ENCODE measurements at places on chromosomes 1 and 21.

DNA sequence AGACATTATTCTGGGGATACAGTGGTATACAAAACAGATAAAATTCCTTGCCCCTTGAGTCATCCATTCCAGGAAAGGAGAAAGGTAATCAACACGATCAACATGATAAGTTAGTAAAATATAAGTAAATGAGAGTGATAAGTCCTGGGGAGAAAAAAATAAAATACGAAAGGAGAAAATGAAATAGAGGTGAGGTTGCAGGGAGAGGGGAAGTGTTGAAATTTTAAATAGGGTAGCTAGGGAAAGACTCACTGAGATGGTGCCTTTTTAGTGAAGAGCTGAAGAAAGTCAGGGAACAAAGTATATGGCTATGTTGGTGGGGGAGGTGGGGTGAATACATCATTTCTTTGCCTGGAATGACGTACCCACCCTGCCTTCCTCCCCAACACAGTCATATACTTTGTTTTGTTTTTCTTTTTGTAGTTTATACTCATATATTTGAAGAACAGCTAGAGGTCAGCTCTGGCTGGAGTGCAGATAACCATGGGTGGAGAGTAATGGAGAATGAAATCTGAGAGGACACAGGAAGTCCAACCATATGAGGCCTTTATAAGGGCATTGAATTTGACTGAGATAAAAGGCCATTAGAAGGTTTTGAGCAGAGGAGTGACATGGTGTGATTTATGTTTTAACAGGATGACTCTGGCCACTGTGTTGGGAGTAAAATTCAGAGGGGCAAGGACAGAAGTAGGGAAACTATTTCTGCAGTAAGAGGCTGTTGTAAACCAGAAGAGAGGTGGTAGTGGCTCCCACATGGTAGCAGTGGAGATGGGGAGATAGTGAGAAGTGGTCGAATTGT is 54.8 kb downstream of the OSBPL9 start:
- no peak for DNase-seq

- no peak for DNase-seq
Observed at GRCh38 chr1:172269084-172269483, 151.4 kb upstream of the C1orf105 start.

GRCh38 chr1:243407284-243408018 is 151.6 kb downstream of the SDCCAG8 start:
- DNase-seq: no peak

GRCh38 chr1:232854798-232855159 is 49.6 kb downstream of the MAP10 start:
- DNase-seq: no peak

GRCh38 chr1:110233861-110234260 is 23.7 kb downstream of the KCNC4 start:
- no peak for DNase-seq

- no peak for DNase-seq
Observed at GRCh38 chr21:16243396-16243795, 513.6 kb downstream of the USP25 start.

DNA sequence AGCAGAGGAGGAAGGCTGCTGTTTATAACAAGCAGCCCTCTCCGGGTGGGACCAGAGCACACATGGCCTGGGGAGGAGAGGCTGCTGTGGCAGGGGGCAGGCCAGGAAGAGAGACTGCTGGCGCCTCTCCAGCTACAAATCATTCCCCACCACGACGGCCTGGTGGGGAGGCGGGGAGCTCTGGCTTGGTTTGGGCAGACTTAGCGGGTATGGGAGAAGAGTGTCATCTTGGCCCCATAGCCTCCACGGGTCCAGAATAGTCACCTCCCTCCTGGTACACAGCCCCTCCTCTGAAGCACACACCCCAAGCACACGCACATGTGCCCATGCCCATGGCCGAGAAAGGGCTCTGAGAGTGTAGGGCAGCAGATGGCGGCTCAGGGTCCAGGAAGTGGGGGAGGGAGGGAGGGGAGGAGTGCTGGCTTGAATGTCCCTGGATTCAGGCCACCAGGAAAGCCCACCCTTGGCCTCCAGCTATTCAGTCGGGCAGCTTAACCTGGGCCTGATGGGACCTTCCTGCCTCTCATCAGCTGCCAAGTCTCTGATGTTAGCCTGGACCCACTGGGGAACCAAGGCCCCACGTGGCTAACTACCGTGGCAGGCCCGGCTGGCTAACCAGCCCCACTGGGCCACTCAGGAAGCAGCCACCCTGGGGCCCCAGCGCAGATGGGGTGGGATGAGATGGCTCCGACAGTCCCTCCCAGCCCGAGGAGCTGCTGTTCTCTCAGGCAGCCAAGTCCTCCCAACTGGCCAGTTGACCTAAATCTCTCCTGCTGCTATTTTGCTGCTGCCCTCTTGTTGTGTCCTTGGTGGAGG is 10.9 kb downstream of the LRP8 start:
- no peak for DNase-seq

- no peak for DNase-seq
Observed at GRCh38 chr1:1020415-1021009, 592 bp downstream of the AGRN start.

DNA sequence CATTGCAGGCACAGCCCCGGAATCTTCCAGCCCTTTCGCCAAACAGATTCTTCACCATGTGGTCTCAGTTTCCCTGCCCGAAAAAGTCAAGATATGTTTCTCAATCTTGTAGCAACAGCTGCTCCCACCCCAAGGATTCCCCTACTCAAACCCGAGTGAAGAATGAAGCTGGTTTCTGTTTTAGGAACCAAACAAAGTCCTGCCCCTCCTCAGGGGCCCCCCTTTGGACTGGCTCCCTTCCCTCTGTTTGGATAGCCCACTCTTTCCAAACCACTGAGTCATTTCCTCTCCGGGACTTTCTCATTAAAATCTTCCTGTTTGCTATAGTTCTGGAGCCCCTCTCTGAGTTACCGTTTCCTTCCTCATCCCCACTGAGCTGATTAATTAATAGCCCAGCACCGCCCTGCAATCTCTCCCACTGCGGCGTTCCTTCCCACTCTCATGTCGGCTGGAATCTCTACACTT is 100.9 kb downstream of the TSEN15 start:
- no peak for DNase-seq

DNA sequence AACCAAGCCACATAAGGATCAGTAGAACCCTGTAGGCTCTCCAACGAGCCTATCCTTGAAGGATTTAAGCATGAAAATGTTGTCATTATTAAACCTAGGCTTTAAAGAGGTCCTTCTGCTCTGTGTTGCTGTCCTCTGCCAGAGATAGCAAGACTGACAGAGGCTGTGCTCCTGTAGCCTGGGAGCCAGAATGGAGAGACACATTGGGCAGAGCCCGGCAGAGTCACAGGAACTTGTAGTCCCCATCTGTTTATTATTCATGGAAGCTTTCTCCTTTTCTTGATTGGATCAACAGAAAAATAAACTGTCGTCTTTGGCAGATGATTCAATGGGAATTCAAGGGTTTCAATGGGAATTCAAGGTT is 19.2 kb upstream of the SLAMF1 start:
- DNase-seq: no peak

DNA sequence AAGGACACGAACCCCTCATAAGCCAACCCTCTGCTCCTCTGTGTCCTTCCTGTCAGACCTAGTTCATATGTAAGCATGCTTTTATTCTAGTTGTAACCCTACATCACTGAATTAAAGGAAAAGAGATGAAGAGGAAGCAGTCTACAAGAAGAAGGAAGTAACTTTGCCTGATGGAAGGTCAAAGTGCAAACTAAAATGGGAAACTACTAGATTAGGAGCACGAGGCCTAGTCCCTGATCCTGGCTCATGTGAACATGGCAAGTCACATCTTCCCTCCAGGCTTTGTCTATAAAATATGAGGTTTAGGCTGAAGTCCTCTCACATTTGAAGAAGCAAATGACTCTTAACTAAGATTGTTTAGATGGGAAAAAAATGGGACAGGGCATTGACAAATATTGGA is 13.2 kb downstream of the ZMYND12 start:
- DNase-seq: no peak

- no peak for DNase-seq
Observed at GRCh38 chr1:170067253-170067819, 7.2 kb downstream of the KIFAP3 start.

DNA sequence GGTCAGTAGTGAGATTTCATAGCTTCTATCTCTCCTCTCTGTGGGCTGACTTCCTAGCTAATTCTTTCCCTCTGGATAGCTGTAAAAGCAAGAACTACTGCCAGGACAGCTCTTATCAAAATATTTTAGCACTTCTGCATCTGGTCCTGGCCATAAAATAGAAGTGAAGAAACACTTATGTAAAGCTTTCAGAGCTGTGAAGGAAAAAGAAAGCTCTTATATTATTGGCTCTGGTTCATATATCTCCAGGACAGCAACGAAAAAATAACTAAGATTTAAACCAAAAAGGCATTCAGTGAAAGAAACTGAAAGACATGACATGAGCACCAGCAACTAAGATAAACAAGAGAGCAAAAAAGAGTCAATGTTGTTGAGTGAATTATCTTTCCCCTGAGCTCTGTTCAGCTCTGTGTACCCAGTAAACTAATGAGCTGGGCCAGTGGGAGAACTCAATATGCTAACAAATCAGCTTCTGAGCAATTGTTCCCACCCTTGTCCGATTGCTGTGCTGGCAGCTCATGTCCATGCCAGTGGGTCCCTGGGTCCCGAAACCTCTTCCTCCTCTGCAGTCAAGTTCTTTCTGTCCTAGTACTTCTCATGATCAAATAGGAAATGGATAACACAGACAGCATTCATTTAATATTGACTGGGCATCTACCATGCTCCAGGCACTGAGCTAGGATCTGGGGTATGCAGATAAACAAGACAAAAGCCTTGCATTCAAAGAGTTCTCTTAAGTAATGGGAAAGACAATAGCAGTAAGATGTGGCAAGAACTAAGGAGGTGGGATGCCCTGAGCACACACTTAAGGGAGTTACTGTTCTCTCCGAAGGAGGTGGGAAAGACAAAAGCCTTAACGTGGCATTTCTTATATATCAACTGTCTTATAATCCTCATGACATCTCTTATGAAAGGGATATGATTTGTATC is 45.3 kb upstream of the MAN1A2 start:
- no peak for DNase-seq

- no peak for DNase-seq
Observed at GRCh38 chr1:46557403-46557802, 6.0 kb upstream of the KNCN start.

DNA sequence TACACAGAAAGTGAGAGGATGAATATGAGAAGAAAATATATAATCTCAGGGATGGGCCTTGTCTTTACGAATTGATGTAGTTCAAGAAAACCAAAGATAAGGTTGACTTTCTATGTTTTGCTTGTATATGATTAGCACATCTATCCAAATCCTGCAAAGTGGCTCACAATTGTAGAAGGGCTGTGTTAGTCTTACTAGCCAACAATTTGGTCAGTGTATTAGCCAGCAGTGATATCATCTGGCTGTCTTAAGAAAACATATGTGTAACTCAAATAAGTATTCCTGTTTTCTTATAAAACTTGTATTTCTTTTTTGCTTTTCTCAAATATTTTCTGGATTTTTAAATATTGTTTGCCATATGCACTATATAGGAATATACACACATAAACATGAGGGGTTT is 5.5 kb downstream of the SDCCAG8 start:
- no peak for DNase-seq

GRCh38 chr1:71511505-71511904 is 430.7 kb upstream of the ZRANB2 start:
- no peak for DNase-seq

- DNase-seq: no peak
Observed at GRCh38 chr1:26719205-26719604, 23.4 kb downstream of the ARID1A start.

DNA sequence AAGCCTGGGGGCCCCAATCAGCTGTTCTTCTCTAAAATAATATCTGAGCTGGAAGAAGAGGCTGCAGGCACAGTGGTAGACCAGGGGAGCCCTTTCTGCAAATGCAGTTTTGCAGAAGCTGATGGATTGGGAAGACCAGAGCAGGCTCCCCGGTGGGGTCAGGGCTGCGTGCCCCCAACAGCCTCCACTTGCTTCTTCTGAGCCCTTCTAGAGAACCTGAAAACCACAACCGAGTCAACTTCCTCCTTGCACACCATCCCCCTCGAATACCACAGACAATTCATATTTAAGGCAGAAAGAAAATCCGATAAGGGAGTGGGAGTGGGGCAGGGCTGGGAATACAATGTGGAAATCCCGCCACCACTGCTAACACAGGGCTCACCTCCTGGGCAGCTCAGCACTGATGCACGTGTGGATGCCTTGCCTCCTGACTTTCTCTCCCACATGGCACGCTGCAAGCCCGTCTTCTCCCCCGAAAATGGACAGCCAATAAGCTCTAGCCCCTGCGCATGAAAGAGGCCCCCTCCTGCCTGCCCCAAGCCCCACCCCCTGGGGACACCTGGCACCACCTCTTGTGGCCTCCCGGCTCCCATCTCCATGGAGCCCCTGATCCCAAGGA is 25.4 kb upstream of the ALDH4A1 start:
- peak; percentile 24 for DNase-seq

DNA sequence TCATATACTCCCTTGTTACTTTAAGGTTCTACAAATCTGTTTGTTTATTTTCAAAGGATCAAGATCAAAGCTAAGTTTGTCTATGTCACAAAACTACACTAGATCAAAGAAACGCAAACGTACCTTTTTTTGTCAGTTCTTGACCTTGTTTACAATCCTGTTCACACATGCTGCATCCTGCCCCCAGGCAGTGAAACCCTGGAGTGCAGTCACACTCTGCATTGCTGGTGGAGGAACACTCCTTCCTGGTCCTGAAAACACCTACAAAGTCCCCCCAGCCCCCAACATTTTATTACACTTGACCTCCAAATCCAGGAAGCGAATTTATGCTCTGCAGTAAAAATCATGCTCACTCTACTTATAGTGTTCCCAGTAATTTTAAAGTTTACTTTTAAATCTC is 2.6 kb downstream of the TNFRSF9 start:
- no peak for DNase-seq

GRCh38 chr1:109616391-109616790 is 3.0 kb downstream of the GNAT2 start:
- DNase-seq: no peak

DNA sequence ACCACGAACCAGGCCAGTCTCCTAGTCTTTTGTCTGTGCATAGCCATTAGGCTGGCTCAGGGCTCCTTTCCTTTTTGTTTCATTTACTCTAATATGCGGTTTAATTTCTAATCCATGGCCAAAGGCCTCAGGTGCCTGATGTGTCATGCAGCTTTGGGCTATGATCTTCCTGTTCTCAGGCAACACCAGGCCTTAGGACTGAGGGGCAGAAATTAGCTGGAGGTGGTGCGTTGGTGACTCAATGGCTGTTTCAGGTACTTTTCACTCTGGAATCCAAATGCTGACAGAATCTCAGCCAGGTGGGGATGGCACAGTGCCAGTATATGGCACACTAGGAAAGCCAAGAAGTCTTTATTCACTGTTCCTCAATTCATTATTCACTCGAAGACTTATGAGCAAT is 105.3 kb downstream of the CACNA1E start:
- no peak for DNase-seq
